BJ (cell line): ENCODE measurements at places on chromosomes 13 and 19. TPM values are rescaled to one million over a fixed set of nuclear protein-coding genes. Genes with fewer than 3 reads are reported as not detected.

The FPR1 gene
- not detected in 2 replicates for polyA plus RNA-seq

The LRRC63 gene
- polyA plus RNA-seq: not detected in 2 replicates

The SULT2A1 gene
- polyA plus RNA-seq: not detected in 2 replicates

The MADCAM1 gene
- polyA plus RNA-seq: 0.10 TPM in 1 of 2 replicates, not detected in the other

The CEACAM4 gene
- polyA plus RNA-seq: not detected in 2 replicates

The KIRREL2 gene
- 0.05 TPM in 1 of 2 replicates, not detected in the other for polyA plus RNA-seq

The KASH5 gene
- polyA plus RNA-seq: not detected in 2 replicates

The GPC6 gene
- polyA plus RNA-seq: 19.7 and 23.0 TPM in 2 replicates

The ACP7 gene
- polyA plus RNA-seq: not detected in 2 replicates

- DNase-seq: no peak
These were observed 26.6 kb downstream of the KLF2 start for GRCh38 chr19:16351133-16351809.

- DNase-seq: no peak
These were observed 16.3 kb downstream of the ZIC5 start for GRCh38 chr13:99955107-99955746.

GRCh38 chr13:19791953-19792537 lies 9.3 kb upstream of the PSPC1 start:
- DNase-seq: no peak

- DNase-seq: peak; percentile 90
These were observed 2117.6 kb downstream of the PCDH9 start for GRCh38 chr13:65112531-65112941.

GRCh38 chr19:41848666-41849065 lies 3.8 kb downstream of the DMRTC2 start:
- no peak for DNase-seq

GRCh38 chr19:55611300-55611982 lies 6.0 kb downstream of the ZNF865 start:
- DNase-seq: no peak

DNA sequence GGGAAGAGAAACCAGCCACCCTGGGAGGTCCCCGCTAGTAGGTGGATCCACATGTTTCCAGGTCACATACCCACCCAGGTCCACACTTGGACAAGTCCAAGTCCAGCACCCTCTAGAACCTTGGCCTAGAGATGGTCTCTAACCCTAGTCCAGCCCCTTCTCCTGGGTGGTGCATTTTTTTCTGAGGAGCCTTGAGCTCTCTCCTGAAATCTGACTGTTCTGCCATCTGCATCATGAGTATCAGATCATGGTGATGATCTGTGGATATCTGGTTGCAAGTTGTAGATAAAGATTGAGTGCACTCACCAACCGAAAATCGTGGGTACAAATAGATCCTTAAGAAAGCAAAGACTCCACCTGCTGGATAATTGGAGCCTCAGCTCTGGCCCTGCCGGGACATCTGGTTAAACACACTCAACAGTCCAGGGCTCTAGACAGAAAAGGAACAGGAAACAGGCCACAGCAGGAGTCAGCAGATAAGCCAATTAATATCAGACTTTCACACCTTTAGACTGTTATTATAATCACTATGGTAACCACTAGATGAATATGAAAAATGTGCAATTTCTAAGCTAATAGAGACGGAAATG lies 41.1 kb downstream of the GPR12 start:
- DNase-seq: no peak

GRCh38 chr19:28966737-28967399 lies 246.1 kb downstream of the UQCRFS1 start:
- no peak for DNase-seq

- peak; percentile 52 for DNase-seq
These were observed 63.1 kb downstream of the SERP2 start for GRCh38 chr13:44436589-44437337.

GRCh38 chr13:38440666-38441065 lies 91.0 kb downstream of the UFM1 start:
- DNase-seq: no peak

- DNase-seq: no peak
These were observed 6.1 kb downstream of the FIZ1 start for GRCh38 chr19:55593096-55593772.

GRCh38 chr13:66071029-66071428 lies 1159.1 kb downstream of the PCDH9 start:
- no peak for DNase-seq

GRCh38 chr19:1149259-1150045 lies 24.6 kb downstream of the SBNO2 start:
- no peak for DNase-seq

GRCh38 chr13:44089452-44089851 lies 209.7 kb downstream of the LACC1 start:
- no peak for DNase-seq

GRCh38 chr13:102983496-102983895 lies 82.7 kb downstream of the SLC10A2 start:
- DNase-seq: peak; percentile 85
